ENCODE measurements at places on chromosomes 3 and 15.

DNA sequence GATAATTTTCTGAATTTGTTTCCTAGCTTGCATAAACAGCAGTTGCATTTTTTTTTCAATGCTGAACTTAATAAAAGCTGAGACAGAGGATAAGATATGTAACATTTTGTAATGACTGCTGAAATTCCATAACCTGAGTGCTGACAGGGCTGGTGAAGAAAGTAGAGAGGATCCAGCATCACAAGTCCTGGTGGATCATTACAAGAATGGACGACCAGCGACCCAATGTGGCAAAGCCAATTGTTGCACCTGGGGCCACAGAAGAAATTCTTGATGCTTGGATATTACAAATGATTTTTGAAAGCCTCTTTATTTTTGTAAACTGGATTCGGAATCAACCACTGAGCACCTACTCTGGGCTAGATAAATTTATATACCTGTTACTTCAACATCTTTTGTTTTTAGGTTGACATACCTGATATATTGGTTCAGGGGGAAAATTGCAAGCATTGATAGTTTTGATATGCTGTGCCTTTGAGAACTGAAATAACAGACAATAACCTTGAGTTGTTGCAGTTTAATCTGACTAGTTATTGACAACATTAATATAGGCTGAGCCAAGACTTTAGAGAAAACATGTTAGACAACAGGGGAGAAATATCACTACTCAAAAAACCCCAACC is 3.9 kb upstream of the ACTL6A start:
- DNase-seq, result peak; percentile 31

DNA sequence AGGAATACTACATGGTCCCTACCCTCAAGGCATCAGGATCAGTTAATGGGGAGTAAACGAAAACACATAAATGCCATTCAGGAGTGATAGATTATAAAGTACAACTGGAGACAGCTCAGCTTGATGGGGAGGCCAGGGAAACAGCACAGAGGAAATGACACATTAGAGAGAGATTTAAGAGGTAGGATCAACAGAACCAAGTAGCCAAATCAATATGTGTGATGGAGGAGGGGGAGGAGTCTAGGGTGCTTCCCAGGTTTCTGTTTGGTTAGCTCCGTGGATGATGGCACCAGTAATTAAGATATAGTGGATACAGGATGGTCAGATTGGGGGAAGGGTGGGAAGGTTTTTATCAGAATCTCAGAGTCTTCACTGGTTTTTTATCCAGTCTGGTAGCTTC is 229.5 kb upstream of the ROPN1 start:
- DNase-seq, result no peak

DNA sequence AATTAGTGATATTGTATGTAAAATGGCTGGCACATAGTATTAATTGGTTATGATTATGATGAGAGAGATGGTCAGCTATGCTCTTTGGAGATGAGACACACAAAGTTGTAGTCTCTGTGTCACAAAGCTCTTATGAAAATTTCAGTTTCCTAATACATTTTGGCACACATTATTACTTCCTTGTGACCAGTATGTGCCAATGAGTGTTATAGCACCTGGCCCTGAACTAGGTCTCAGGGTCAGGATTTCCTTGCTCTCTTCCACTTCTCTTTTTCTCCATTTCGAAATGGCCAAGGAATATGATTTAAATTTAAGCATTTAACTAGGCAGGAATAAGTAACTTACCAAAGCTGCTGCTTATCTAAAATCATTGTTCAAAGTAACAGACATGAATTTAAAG is 28.0 kb downstream of the TIPARP start:
- DNase-seq, result no peak

DNA sequence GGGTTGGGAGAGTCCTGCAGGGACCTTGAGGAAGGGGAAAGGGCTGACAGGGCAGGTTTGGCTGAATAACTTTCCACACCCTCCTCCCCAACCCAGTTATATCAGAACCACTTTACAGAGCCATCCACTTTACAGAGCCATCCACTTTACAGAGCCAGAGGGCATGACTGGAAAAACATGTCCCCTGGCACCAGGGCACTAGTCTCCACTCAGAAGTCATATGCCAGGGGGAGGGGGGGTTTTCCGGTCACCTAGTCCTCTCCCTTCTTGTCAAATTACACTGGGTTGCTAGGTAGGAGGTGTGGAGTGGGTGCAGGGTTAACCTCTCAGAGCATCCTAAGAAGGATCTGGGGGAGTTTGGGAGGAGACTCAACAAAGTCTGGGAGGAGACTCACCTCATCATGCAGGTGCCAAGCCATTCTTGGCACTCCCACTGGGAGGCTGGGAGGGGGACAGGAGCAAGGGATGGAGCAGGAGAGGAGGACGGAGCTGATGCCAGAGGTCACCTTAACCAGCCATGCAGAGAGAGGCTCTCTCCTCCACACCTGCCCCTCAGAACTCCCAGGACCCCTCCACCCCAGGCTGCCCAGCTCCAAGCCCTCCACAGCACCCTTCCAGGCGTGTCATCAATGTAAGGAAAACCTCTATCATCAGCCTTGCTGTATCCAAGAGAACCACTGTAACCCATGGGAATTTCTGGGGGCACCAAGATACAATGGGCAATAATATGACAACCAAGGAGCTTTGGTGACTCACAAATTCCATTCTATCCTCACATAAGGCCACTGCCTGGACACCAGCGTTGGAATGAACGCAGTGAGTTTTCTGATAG is 1.7 kb downstream of the LRRC2 start:
- no peak for DNase-seq
